ENCODE measurements at places on chromosomes 2 and 18.

DNA sequence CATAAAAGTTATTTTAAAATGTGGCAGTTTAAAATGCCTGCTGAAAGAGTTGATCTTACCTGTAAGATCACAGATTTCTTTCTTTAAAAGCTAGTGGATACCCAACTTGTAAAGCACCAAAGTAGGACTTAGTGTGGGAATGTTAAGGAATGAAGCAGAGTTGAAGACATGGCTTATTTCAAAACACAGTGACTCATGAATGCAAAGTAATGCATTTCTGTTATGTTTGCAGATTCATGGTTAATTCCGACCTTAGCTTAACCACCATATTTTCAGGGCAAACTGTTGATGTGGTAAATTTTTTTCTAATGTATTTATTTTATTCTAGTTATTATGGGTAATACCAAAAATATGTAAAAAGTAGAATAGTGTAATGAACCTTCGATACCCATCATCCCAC lies 206.8 kb upstream of the FOSL2 start:
- DNase-seq: no peak

- no peak for DNase-seq
Observed at GRCh38 chr18:45085916-45086624, 405.4 kb downstream of the SETBP1 start.

GRCh38 chr2:135311268-135311667 lies 219.8 kb downstream of the ZRANB3 start:
- no peak for DNase-seq

- no peak for DNase-seq
Observed at GRCh38 chr2:12035029-12035720, 288.7 kb downstream of the LPIN1 start.

GRCh38 chr18:46474487-46475389 lies 182.3 kb downstream of the LOXHD1 start:
- no peak for DNase-seq

DNA sequence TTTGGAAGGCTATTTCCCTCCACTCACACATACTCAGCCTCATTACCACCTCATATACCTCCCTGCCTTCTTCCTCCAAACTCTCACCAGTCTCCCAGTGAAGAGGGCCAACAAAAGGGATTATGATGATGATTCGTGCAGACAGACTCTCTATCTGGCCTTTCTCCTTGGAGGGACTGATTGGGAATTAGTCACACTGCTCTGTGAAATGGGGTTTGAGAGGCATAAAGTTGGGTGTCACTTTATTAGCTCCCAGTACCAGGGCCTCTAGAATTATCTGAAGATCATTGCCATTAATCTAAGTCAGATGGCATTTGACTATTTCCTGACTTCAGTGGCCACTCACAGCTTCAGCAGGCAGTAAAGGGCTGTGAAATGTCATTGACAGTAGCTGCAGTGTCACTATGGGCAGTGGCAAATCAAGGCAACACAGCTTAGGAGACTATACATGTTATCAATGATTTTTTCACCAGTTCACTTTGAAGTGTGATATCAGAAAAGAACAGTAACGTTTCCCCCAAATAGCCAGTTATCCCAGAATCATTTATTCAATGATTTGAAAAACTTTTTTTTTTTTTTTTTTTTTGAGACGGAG lies 17.4 kb downstream of the CNRIP1 start:
- DNase-seq: no peak

DNA sequence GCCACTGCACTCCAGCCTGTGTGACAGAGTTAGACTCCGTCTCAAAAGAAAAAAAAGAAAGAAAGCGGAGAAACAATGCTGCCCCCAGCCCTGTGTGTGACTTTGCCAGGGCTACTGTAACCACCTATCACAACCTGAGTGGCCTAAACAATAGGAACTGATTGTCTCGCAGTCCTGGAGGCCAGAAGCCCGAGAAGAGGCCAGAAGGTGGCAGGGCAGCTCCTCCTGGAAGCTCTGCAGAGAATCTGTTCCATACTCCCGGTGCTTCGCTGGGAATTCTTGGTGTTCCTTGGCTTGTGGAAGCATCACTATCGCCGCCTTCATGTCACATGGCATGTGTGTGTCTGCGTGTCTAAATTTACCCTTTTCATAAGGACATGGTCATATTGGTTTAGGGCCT lies 14.4 kb upstream of the RAB17 start:
- DNase-seq: no peak

DNA sequence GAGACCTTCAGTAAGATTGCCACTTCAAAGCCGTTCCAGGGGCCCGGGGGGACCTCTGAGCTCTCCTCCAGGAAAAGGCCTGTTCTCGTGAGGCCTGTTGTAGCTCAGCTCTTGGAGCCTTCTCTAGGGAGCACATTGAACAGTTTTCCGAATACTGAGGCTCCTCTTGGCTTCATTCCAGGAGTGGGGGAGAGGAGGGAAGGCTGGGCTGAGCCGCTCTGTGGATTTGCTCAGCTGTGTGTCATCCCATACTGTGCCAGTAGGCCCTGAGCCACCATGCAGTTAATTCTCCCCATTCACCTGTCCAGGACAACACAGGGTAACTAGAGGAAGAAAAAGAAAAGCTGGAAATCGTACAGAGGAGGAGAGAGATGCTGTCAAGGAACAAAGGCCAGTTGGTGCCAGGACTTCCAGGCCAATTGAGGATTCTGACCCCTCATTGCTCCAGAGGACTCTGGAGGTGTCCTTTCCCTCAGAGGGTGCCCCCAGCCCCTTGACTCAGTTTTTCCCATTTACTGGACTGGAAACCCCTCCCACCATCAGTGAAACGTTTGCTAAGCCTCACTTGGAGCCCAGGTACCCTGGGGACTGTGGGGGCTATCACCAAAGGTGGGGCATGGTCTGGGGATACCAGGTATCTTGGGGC lies 41.4 kb downstream of the HS1BP3 start:
- no peak for DNase-seq

DNA sequence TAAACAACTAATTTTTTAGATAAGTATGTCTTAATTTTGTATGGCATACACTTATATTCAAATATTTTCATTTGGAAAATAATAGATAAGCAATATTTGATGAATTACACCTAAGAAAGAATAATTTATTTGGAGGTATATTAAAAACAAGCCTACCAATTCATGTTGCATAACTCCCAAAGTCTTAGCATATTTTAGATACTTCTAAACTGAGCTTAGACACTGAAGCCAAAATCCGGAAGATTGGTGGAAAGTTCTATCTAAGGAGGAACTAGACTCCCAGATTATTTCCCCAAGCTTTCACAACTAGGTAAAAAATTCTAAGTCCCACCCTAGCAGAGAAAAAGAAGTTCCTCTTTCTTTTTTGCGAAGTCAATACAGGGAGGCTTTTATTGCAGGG lies 221.0 kb upstream of the MMADHC start:
- no peak for DNase-seq

DNA sequence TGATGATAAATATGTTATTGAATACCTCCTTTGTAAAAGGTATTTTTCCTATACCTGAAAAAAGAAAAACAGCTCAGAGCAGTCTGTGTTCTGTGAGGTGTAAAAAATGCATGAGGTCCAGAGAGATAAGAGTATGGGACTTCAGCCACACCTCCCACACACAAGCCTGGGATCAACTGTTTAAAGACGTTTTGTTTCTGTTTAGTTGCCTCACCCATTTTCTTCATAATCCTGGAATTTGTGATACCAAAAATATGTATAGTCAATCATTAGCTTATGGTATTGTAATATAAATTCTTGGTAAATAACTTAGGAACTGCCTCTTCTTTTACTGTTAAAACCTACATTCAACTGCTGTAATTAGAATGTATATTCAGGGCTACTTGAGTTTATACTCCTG lies 1322.9 kb upstream of the TMEFF2 start:
- DNase-seq: no peak

DNA sequence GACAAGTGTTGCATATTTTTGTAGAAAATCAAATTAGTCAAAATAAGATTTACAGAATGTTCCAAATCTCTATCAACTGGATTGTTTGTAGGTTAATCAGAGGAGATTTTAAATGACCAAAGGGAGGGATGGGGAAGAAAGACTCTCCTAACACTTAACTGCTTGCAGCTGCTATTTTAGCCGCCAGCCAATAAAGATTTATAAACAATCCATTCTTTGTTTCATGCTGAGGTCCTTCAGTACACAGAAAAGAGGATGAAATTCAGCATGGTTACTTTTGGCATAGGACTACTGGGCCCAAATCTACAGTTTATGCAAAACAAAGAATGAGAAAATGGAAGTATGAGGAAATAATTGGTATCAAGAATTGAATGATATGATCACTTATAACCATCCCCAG lies 86.4 kb upstream of the FN1 start:
- DNase-seq: no peak
